ENCODE measurements at places on chromosomes 11 and 22.

DNA sequence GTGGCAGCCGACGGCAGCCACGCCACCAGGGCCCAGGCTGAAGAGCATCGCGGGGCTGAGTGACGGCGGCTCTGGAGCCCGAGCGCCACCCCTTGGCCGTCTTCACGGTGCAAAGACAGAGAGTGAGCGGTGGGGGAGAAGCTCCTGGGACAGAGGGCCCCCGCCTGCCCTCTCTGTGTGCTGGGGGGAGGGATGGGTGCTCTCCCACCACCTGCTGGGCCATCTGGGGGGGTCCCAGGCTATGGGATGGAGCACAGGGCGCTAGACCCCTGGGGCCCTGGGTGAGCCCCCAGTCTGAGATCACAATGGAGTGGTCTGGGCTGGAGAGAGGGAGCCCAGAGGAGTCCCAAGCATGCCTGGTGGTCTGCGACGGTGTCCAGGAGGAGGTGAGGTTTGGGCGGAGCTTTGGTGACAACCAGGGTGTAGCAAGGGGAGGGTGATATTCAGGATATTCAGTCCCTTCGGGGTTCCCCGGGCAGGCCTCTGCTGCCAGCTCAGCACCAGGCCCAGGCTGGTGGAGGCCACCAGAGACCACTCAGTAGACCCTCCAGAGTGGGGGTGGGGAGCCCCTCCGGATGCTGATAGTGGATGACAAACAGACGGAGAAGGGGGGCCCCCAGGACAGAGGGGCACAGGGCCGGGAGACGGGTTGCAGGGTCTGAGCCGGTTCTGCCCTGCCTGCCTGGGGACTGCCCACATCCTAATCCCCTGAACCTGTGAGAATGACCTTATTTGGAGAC lies 78.1 kb upstream of the PRR5 start:
- no peak for DNase-seq

- no peak for DNase-seq
Observed at GRCh38 chr11:2207773-2208621, 36.4 kb upstream of the TH start.

GRCh38 chr11:36019722-36020121 lies 75.9 kb downstream of the LDLRAD3 start:
- no peak for DNase-seq

- DNase-seq, result no peak
Observed at GRCh38 chr22:30235687-30236170, 10.8 kb downstream of the LIF start.

DNA sequence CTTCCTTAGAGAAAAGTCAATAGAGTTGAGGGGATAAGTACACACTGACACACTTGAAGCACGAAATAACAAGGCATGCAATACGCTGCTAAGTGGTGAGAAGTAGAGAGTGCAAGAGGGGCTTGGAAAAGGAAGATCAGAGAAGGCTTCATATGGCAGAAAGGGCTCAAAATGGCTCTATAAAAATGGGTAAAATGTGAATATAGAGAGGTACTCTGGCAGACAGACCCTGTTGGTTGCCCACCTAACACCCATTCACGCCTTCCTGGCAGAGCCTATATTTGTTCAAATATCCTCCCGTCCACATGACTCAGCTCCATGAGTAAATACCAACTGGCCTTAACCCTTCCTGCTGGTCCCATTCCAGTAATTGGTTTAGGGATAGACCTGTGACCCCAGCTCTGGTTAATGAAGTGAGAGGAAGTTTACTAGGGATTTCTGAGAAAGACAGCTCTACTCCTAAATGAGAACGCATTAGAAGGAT lies 38.9 kb upstream of the CCDC34 start:
- DNase-seq, result no peak

GRCh38 chr11:38304926-38305325 lies 1706.9 kb upstream of the RAG2 start:
- DNase-seq, result no peak

- no peak for DNase-seq
Observed at GRCh38 chr11:125372911-125373310, 123.2 kb downstream of the FEZ1 start.

GRCh38 chr11:80473562-80473961 lies 1032.7 kb upstream of the TENM4 start:
- DNase-seq, result no peak

- no peak for DNase-seq
Observed at GRCh38 chr22:43465291-43466015, 53.6 kb downstream of the MPPED1 start.
